Esophagus squamous epithelium (tissue), 5 donors: ENCODE measurements at places on chromosomes 2 and 18.

GRCh38 chr2:174902506-174903263, 102.5 kb downstream of the CHN1 start:
- no peak for DNase-seq

- DNase-seq, result no peak
Measured at GRCh38 chr2:203732953-203733510, 26.6 kb downstream of the CD28 start.

DNA sequence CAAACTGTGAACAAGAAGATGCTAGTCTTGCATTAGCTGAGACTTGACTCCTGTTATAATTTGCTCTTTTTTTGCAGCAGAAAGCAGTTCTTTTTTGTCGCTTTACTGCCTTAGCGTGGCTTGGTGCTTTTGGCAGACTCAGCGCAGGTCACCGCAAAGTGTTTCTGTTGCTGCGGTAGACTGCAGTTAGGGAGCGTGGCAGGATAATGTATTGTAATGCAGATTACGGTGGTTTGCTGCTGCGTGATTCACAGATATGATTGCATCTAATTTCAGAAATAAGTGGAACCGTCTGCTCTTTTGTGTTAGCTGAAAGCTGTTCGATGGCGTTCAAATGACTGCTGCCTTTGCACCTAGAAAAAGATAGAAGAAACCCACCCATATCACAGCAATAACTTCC, 131.6 kb upstream of the SATB2 start:
- no peak for DNase-seq

DNA sequence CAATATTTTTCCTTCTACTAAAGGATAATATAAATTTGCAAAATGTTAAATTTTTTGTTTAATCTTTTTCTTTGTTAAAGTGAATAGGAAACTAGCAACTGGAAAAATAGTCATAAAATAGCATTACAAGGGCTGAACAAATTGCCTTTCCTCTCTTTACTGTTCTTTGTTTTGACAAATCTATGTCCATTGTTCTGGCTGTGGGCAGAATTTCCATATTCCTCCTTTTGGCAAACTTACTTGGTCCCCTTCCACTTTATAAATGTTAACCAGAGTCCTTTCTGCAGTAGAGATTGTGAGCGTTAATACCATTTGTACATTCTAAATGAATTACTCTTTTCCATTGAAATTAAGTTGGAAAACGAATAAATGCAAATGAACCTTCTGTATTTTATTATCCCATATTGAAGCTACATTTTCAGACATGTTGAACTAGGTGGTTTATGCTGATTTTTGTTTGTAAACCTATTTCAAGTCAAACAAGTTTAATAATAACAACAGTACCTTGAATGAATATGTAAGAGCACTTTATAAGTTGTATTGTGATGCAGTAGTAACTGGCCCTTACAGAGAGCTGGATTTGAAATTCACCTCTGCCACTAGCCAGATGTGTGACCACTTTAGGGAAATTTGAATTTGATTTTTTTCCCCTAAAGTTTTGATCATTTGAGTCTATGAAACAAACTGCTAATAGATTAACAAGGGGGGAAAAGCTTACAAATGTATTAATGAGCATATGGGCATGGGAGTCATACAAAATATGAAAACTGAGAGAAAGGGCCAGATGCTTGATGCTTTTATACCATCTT, 3.3 kb downstream of the RNF125 start:
- no peak for DNase-seq

DNA sequence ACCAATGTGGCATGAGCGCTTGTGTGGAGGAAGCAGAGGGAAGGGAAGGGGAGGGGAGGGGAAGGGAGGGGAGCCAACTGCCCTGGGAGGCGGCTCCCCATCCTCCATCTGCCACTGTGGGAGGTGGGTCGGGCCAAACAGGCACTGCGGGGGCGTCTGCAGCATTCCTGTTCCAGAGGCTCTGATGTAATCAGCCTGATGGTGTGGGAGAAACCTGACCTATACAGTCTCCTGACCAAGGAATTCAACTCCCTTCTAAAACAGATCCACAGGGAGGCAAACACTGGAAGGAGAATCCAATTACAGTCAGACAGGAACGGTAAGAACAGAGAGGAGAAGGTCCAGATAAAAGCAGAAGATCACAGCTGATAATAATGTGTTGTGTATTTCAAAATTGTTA, 88.8 kb downstream of the CD8B2 start:
- DNase-seq, result no peak

GRCh38 chr18:9416563-9417072, 58.7 kb upstream of the RALBP1 start:
- DNase-seq, result no peak

GRCh38 chr2:144479138-144479537, 40.8 kb downstream of the ZEB2 start:
- no peak for DNase-seq

DNA sequence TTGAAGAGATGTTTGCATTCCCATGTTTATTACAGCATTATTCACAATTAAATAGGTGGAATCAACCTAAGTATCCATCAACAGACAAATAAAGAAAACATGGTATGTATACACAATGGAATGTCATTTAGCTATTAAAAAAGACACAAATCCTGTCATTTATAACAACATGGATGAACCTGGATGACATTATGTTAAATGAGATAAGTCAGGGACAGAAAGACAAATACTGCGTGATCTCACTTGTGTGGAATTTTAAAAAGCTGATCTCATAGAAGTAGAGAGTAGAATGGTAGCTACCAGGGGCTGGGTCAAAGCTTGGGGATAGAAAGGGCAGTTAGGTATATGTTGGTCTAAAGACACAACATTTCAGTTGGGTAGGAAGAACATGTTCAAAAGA, 376.3 kb downstream of the EPHA4 start:
- no peak for DNase-seq

DNA sequence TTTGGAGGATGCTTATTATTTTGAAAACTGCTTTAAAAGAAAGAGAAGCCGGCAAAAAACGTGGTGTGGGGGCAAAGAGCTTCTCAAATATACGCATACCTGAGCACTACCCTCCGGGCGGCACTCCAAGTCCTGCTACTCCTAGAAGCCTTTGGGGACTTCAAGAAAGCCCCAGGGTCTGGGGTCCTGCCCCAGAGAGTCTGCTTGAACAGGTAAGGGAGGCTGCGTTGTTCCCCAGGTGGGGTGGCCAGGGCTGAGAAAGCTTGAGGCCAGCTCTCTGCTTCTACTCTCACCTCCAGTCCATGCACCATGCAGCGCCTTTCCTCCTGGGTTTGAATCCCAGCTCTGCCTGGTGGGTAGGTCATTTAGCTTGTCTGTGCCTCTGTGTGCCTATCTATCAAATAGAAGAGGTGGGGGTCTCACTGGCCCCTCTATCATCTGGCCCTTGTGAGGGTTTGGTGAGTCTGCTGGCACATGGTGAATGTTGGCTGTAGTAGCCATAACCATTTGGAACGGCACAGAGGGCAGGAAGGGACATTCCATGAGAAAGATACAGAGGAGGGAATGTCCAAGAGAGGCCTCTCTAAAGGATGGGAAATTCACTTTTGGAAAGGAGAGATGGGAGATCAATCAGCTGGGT, 19.5 kb downstream of the MALL start:
- DNase-seq, result no peak

- DNase-seq, result no peak
Measured at GRCh38 chr2:198518935-198519334, 714.5 kb downstream of the PLCL1 start.

DNA sequence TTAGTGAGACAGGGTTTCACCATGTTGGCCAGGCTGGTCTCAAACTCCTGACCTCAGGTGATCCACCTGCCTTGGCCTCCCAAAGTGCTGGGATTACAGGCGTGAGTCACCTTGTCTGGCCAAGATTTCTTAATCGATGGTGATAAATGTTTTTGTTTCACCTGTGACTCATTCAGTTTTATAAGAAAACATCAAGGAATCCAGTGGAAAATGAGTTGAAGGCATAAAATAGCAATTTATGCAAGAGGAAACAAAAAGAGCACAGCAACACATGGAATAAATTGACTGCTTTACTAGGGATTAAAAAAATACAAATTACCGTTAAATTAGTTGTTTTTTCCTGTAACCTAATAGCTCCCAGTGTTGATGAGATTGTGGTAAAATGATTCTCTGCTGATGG, 80.2 kb downstream of the CDK15 start:
- DNase-seq, result no peak

- DNase-seq, result no peak
Measured at GRCh38 chr2:174224665-174225288, 23.6 kb downstream of the OLA1 start.

DNA sequence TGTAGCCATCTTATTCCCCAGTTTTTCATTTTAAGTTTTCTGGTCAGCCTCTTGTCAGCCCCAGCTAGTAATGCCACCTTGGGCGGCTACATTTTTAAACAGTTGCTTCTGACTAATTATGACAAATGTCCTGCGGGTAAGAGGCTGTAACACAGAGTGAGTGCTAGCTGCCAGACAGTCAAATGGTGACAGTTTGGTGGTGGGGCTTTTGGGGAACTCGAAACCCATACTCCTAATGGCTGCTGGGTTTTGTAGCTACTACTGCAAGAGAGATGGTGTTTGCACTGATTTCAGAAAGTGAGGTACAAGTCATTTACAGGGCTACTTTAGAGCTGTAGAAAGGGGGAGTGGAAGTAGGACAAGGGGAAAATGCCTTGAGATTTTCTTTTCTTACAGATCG, 48.2 kb downstream of the ZCCHC2 start:
- no peak for DNase-seq

DNA sequence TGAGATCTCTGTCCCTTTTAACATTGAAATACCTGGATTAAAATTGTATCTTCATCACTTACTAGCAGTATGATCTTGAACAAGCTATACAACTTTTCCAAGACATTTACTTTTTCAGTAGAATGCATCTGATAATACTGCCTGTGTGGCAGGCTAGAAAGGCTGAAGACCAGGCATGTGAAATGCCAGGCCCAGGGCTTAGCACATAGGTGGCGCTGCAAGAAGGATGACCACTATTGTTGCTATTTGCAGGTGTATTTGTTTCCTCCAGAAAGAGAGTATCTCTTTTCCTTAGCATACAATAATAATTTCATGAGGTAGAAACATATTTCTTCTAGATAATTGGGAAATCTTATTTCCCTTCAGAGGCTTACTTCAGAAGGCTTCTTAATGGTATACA, 331.3 kb downstream of the THSD7B start:
- DNase-seq, result no peak

- DNase-seq, result no peak
Measured at GRCh38 chr18:2916184-2916583, 69.4 kb downstream of the EMILIN2 start.

DNA sequence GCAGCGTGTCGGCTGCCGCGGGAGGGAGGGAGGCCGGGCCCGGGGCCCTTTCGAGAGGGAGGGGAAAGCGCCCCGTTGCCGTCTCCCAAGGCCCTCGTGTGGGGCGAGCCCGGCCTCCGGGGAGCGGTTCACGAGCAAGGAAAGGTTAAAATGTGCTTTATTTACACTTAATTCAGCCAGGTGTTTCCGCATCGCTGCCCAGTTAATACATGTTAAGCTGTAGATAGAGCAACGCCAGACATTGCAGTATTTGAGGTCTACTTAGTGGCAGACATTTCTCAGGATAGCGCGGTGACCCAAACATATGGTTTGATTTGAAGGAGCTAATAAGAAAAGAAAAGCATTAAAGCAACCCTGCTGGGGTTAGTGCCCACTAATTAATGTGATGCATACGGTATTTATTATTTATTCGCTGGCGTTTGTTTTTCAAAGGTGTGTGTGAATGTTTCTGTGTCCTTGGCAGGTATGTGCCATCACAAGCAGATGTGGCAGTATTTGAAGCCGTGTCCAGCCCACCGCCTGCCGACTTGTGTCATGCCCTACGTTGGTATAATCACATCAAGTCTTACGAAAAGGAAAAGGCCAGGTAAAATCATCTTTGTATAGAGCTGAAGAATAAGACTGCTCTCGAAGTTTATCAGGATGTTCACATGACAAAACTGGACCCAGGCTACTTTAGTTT, 571 bp downstream of the EEF1B2 start:
- no peak for DNase-seq

DNA sequence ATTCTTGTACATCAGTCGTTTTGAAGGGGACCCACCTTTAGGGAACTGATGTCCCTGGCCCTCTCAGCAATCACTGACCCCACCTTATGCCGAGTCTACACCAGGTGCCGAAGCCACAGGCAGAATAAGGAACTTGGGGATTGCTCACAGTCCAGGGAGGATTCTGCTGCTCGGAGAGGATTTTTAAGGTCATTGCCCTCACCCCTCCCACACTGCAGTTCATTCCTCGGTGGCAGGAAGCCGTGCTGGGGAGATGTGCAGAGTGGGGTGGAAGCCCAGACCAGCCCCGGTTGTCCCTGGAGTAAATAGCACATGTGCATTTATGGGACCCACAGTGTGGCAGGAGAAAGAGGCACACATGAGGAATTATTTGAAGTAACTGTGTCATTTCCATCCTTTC, 50.4 kb downstream of the PLB1 start:
- DNase-seq, result no peak

DNA sequence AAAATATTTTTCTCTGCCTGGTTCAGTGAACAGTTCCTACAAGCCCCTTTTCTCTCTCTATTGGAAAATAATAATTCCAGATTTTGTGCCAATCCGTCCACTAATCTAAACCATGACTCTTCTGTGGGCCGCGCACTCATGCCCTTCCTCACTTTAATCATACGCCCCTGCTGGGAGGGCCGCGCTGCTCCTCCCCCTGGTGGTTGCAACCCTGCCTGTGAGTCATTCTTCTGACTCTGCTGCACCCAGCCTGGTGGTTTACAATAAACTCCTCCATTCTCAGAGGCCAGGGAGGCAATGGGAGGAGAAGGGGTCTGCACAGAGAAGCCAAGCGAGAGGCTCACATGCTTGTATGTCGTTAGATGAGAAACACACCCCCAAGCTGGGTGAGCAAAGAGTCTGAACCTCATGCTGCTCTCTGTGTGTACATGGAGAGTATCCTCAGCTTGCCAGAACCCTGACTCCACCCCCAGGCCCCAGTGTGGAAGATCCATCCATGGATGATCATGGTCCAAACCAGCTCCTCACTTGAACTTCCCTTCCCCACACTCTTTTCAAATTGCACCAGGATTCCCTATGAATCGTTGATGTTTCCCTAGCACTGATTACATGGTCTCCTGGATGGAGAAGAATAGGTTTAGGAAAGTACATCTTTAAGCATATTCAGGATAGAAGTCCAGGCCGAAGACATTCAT, 228.9 kb downstream of the ANKRD30B start:
- DNase-seq, result no peak

DNA sequence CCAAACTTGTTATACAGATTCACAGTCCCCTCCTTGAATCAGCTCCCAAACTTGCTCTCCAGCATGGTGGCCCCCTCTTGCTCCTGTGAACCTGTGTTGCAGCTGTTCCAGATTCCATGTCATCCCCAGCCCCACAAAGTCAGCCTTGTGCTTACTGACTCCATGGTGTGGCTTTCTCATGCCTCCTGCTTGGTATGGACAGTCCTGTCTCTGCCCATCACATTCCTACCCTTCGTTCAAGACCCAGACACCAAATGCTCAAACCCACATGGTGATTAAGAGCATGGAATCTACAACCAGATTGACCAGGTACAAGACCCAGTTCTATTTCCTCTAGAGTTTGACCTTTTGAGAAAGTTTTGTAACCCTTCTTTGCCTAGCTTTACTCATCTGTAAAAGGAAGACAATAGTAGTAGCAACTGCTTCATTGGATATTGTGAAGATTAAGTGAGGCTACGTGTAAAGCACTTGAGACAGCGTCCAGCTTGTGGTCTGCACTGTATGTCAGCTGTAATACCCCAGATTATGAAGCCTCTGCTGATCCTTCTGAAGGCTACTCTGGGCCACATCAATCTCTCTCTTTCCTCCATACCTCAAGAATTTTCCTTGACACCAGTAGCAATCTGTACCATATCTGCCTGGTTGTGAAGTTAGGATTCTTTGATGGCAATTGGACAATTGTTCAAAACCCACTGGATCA, 146.4 kb upstream of the HAAO start:
- no peak for DNase-seq

GRCh38 chr2:110126086-110126773, 10.6 kb upstream of the MALL start:
- DNase-seq, result no peak
